ENCODE measurements at places on chromosomes 12 and 14. TPM values are rescaled to one million over a fixed set of nuclear protein-coding genes. Genes with fewer than 3 reads are reported as not detected.

GRCh38 chr14:68362846-68363245 lies 430.0 kb downstream of the ZFP36L1 start:
- no peak for DNase-seq

GRCh38 chr12:53481939-53482586 lies 17.2 kb downstream of the MAP3K12 start:
- DNase-seq = no peak

GRCh38 chr12:15368812-15369211 lies 46.5 kb downstream of the PTPRO start:
- DNase-seq = no peak

Gene PSME2
- 471 TPM for total RNA-seq

Gene SLC8A3
- 0.21 TPM for total RNA-seq

DNA sequence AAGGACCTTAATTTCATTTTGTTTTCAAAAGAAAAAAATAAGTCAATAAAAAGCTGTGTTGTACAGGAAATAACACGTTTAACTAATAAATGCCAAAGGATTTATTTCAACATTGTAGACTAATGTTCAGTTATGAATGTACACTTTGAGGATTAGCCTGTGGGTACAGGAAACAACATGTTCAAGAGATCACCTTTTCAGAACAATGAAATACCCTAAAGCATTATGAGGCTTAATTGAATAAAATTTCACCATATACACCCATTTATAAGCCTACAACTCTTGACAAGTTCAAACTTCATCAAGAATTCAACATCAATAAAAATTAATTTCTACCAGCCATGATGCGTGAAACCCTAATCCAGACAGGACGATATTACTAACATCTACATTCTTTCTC lies 56.6 kb upstream of the SLC6A15 start:
- no peak for DNase-seq

Gene PZP
- not detected for total RNA-seq

DNA sequence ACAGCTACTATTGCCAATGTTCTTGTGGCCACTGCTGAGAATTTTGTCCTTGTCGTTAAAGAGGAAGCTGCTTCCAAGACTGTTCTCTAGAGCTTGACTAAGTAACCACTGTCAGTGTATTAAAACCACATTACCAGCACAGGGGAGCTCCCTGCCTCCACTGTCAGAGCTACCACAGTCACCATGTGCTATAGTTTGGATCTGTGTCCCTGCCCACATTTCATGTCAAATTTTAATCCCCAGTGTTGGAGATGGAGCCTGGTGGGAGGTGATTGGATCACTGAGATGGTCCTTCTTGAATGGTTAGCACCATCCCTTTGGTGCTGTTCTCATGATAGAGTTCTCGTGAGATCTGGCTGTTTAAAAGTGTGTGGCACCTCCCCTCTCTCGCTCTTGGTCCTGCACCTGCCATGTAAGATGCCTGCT lies 23.2 kb upstream of the RAP1B start:
- peak; percentile 17 for DNase-seq

- DNase-seq = peak; percentile 65
Measured at GRCh38 chr12:1117970-1118563, 127.0 kb downstream of the ERC1 start.

GRCh38 chr12:3119756-3120601 lies 42.8 kb downstream of the TSPAN9 start:
- DNase-seq = no peak

- no peak for DNase-seq
Measured at GRCh38 chr12:51832354-51833107, 16.0 kb downstream of the FIGNL2 start.

Gene NDUFA9
- total RNA-seq = 151 TPM

DNA sequence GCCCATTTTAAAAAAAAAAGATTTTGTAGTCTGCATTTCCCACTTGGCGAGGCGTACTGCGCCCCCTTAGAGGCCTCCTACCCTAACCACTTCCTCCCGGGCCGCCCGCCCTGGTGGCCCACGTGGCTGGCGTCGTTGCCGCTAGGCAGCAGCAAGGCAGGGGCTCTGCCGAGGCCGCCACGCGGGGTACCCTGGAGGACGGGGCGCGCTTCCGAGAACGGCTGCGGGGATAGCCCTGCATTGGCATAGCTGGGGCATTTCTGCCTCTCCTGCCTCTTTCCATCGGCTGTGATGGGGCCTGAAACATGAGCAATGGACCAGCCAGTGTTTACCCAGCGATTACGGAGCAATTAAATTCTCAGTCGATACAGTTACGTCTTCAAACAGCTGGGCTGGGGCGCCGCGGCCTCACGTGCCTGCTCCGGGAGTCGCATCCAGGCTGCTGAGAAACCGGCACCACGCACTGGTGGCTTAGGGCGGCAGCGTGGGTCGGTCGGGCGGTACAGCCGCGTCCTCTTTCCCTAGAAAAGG lies 38.0 kb downstream of the IQSEC3 start:
- peak; percentile 14 for DNase-seq

DNA sequence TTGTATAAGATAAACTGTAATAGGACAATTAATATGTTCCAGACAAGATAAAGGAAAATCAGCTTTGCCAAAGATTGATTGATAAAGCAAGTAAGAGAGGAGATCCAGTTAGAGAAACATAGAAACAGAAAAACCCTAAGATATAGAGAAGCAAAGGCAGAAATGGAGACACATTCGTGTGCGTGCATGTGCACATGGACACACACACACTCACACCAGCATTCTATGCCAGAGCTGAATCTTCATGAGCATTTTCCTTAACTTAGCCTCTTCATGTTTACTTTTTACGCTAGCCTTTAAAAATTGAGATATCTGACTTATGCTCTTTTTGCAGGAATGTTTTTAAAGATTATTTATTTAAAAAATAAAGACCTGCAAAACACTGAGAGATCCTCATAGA lies 168.5 kb upstream of the ATP2B1 start:
- no peak for DNase-seq

Gene LALBA
- not detected for total RNA-seq

Gene NRXN3
- not detected for total RNA-seq

Gene SPSB2
- total RNA-seq = 5.6 TPM

- DNase-seq = no peak
Measured at GRCh38 chr14:105145381-105146180, 23.0 kb downstream of the JAG2 start.

Gene OASL
- total RNA-seq = 8.8 TPM

DNA sequence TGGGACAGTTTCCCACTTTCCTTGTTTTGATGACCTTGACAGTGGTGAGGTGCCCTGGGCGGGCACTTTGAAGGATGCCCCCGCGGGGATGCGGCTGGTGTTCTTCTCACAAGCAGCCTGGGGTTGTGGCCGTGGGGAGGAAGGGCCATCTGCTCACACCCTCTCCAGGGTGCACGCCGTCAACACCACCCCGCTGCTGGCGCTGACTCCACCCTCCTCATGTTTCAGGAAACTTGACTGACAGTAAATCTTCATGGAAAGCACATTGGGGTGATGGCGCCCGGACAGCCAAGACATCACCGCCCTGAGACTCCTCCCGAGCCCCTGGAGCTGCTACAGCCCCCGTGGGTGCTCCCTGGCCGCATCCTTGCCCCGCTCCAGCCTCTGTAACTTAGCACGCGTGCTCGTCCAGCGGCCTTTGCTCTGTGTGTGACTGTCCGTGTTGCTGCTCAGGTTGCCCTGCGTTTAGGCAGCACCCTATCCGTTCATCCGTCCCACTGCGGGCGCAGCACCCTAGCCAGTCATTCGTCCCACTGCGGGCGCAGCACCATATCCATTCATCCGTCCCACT lies 150.2 kb upstream of the C14orf180 start:
- DNase-seq = no peak

- DNase-seq = no peak
Measured at GRCh38 chr14:104290756-104291122, 152.4 kb downstream of the KIF26A start.

- DNase-seq = no peak
Measured at GRCh38 chr12:94763462-94763861, 113.1 kb upstream of the TMCC3 start.

DNA sequence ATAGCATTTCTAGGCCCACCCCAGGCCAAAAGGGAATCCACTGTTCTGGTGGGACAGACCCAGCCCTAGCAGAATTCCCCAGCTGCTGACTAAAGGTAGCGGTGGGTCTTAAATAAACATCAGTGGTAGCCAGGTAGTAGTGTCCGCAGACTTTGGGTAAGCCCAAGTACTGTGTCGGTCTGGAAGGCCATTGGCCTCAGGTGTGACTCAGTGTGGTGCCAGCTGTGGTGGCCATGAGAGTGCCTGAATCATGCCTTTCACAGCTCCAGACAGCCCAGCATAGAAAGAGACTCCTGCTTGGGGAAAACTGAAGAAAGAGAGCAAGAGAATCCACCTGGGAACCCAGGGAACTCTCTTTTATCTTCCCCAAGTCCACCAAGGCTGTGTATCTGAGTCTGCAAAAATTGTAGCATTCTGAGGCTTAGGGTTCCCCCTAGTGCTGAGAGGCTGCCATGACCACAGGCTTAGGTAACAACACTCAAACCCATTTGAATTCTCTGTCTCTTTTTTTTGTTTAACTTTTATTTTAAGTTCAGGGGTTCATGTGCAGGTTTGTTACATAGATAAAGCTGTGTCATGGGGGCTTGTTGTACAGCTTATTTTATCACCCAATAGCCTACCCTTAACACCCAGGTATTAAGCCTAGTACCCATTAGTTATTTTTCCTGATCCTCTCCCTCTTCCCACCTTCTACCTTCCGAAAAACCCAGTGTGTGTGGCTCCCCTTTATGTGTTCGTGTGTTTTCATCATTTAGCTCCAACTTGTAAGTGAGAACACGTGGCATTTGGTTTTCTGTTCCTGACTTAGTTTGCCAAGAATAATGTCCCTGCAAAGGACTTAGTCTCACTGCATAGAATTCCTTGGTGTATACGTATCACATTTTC lies 16.7 kb upstream of the CD163L1 start:
- DNase-seq = peak; percentile 45

DNA sequence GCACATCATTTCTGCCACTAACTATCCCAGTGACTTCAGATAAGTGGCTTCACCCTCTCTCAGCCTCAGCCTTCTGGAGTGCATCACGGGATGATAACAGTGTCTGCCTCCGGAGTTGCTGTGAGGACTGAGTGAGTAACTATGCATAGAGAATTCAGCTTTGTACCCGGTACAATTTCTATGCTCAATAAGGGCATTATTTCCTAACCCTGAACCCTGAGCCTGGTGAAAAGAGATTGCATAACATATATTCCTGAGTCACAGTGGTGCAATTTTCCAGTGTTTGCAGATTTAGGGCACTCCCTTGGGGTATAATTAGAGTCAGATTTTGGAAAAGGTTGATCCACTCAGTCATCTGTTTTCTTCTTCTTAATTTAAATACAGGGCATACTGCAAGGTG lies 181.1 kb downstream of the PTPN11 start:
- DNase-seq = no peak

- DNase-seq = no peak
Measured at GRCh38 chr12:19894803-19895202, 455.5 kb downstream of the AEBP2 start.

Gene ACSS3
- total RNA-seq = 0.11 TPM

All from activated T-cell treated with anti-CD3 and anti-CD28 coated beads, Interleukin-2, amount 50 U/mL, for 4 hours (primary cell).